ENCODE measurements at places on chromosomes 16 and 17.

- peak; percentile 36 for DNase-seq
Observed at GRCh38 chr16:9092282-9092977, 986 bp downstream of the HAPSTR1 start.

- no peak for DNase-seq
Observed at GRCh38 chr17:68460146-68460545, 2.9 kb upstream of the WIPI1 start.

DNA sequence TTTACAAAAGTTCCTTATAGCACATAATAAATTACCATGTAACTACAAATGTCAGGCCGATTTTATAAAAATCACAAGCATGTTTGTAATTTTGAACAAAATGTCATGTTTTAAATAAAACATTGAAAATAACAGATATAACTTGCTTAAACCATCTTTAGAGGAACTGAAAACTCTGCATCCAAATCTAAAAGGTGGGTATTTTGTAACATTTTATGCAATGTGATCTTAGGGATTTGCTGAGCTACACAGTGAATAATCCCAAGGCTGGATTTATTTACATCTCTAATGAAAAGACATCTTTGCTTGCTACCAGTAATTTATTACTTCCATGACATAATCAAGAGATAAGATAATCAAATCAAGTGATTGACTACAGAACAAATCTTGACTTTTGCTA is 47.5 kb downstream of the N4BP1 start:
- no peak for DNase-seq

GRCh38 chr17:49553676-49554335 is 21.9 kb upstream of the NXPH3 start:
- DNase-seq, result no peak

DNA sequence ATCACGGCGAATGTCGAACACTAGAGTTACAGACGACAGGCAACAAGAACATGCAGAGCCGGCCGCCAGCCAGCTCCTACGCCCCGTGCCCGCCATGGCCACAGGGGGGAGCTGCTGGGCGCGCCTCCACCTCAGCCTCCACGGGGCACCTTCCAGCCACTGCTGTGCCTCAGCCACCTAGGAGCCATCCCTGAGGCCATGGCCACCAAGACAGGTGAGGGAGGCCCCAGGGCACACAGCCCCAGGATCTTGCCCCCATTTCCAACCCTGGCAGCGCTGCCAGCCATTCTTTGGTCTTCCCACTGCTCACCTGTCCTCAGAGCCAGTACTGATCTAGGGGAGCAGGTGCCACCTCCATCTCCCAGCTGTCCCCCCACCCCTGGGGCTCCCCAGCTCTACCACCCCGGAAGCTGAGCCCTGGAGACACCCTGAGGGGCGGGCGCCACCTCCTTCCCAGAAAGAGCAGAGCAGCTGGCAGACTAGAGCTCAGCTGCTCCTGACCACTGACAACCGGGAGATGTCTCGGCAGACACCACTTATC is 11.8 kb downstream of the GNPTG start:
- DNase-seq, result peak; percentile 60

GRCh38 chr16:88442383-88442726 is 10.7 kb upstream of the ZFPM1 start:
- no peak for DNase-seq

DNA sequence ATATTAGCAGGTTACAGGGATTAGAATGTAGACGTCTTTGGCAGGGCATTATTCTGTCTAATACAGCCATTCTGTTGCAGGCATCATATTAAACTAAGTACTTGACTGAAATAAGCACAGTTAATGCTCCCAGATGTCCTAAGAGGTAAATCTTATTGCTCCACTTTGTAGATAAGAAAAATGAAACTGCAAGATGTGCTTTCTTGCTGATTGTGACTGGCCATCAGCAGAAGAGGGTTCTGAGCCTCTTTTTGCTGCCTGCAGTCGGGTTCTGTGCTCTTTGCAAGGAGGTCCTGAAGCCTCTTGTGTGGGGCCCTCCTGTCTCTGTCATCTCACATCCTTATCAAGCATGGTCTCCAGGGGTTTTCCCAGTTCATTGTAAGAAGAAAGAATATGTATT is 167.1 kb downstream of the KCNJ2 start:
- no peak for DNase-seq

- peak; percentile 26 for DNase-seq
Observed at GRCh38 chr16:17416461-17417311, 54.1 kb downstream of the XYLT1 start.
